ENCODE measurements at places on chromosomes 13 and 19. TPM values are rescaled to one million over a fixed set of nuclear protein-coding genes. Genes with fewer than 3 reads are reported as not detected.

The ZNF432 gene
- total RNA-seq: 15.1 TPM

DNA sequence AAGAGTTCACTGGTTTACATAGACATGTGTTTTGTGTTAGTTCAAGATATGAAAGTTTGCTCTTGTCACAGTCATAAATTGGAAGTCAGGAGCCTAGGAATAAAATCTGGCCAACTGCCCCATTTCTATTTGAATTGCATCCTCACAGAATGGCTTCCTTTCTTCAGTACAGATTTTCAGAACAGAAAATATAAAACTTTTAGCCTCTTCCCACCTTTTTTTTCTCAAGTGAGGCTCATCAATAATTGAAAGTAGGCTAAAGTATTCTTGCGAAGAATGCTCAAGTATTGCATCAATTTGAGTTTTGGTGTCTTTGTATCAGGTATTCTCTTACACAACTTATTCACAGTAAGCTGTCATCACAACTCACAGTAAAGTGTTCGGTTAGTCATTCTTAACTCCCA lies 802.7 kb downstream of the PCDH9 start:
- H3K36me3 ChIP-seq: no peaks in the 10 kb centered on the region
- H3K4me3 ChIP-seq: no peak overlapping the region
- no peaks in the 10 kb centered on the region for H3K4me1 ChIP-seq
- no peak for DNase-seq

- no peaks in the 10 kb centered on the region for H3K27me3 ChIP-seq
- no peak for DNase-seq
- no peak overlapping the region for H3K4me3 ChIP-seq
These were observed 10.8 kb downstream of the LSM4 start for GRCh38 chr19:18312092-18312534.

The MISP gene
- total RNA-seq: not detected

DNA sequence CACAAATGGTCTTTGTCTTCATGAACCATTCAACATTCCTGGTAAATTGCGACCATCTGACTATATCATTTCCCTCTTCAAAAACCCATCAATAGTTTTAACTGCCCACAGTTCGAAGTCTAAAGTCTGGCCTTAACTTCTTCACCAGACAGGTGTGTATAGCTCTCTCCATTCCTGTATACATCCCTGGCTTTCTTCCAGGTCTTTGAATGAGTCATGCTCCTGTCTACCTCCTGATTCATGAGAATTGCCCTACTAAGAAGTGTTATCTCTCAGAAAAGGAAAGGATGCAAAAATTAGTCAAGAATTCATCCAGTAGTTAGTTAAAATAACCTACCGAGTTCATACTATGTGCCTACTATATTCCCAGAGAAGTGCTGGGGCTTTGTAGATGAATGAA lies 225.0 kb downstream of the TBC1D4 start:
- H3K4me3 ChIP-seq: no peak overlapping the region
- H3K27me3 ChIP-seq: peaks cover 28% of the 10 kb centered on the region
- no peaks in the 10 kb centered on the region for H3K36me3 ChIP-seq
- H3K4me1 ChIP-seq: peaks cover 6% of the 10 kb centered on the region
- DNase-seq: no peak
- H3K27ac ChIP-seq: no peak overlapping the region
